ENCODE measurements at places on chromosomes 4 and X.
A peak's percentile ranks its signal among the peaks of the same experiment; 100 is the strongest.

DNA sequence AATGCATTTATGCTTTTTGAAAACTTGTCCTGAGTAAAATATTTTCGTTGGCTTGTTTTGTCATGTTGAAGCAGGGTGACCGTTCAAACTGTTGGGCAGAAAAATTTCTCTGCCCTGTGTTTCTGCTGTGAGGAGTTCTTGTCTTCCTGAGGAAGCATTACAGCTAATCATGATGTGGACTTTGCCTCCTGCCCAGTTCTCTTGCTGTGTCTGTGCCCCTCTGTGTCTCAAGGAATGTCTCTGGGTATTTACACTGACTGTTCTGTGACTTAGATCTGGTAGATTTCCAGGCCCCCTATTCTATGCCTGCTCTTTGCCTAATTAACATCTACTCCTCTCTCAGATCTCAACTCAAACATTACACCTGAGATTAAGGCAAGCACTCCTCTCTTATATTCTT is 30.4 kb upstream of the RPL34 start:
- DNase-seq, result no peak

DNA sequence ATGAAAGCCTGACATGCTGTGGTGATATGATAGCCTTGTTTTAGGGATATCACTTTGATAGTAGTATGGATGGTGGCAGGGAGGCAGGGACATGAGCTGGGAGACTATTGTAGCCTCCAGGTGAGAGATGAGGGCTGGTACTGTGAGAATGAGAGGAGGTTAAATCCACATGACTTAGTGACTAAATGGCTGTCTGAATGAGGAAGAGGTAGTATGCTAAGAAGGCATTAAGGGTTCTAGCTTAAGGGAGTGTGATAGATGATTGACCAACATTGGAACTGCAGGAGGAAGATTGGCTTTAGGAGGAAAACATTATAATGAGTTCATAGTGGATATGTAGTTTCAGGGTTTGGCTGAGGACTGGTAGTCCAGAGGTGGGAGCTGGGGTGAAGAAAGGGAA is 195.0 kb upstream of the ANK2 start:
- DNase-seq, result no peak

DNA sequence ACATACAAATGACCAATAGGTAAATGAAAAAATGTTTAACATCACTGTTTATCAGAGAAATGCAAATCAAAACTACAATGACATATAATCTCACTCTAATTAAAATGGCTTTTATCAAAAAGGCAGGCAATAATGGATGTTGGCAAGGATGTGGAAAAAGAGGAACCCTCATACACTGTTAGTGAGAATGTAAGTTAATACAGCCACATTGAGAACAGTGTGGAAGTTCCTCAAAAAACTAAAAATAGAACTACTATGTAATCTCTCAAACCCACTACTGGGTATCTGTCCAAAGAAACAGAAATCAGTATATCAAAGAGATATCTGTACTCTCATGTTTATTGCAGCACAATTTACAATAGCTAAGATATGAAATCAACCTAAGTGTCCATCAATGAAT is 165.9 kb upstream of the HHIP start:
- DNase-seq, result no peak

- DNase-seq, result no peak
Observed at GRCh38 chrX:17567187-17567586, 170.1 kb upstream of the SCML1 start.

- peak; percentile 44 for DNase-seq
Observed at GRCh38 chr4:24013668-24014422, 124.0 kb upstream of the PPARGC1A start.

DNA sequence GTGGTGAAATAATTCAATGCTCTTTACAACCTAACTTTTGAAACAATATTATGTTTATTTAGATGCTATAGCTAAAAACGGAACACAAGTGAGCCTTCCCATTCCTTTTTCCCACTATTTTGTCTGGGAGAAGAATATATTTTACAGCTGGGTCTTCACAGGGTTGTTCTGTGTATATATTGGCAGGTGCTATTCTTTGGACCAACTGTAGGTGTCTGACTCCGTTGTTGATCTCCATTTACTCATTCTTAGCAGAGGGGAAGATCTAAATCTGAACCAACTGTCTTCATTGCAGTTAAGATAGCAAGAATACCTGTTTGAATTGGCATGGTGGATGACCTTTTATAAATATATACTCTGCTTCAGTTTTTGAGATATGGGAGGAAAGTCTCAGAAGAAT is 257.4 kb downstream of the CFAP299 start:
- DNase-seq, result no peak

GRCh38 chr4:172989984-172990820 is 178.4 kb upstream of the GALNT7 start:
- DNase-seq, result no peak

DNA sequence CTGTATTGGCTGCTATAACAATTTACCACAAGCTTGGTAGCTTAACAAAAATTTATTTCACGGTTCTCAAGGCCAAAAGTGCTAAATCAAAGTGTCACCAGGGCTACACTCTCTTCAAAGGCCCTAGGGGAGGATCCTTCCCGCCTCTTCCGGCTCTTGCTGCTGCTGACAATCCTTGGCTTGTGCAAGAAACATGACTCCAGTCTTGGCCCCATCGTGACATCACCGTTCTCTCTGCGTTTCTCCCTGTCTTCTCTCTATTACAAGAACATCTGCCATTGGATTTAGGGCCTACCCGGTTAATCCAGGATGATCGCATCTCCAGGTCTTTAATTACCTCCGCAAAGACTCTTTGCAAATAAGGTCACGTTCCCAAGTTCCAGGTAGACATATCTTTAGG is 10.4 kb upstream of the CLCN4 start:
- DNase-seq, result no peak

GRCh38 chr4:170025523-170026252 is 507 bp downstream of the MFAP3L start:
- DNase-seq, result peak; percentile 73

- DNase-seq, result no peak
Observed at GRCh38 chr4:128663325-128663724, 146.2 kb upstream of the JADE1 start.

- no peak for DNase-seq
Observed at GRCh38 chr4:162661913-162662312, 498.1 kb upstream of the FSTL5 start.

DNA sequence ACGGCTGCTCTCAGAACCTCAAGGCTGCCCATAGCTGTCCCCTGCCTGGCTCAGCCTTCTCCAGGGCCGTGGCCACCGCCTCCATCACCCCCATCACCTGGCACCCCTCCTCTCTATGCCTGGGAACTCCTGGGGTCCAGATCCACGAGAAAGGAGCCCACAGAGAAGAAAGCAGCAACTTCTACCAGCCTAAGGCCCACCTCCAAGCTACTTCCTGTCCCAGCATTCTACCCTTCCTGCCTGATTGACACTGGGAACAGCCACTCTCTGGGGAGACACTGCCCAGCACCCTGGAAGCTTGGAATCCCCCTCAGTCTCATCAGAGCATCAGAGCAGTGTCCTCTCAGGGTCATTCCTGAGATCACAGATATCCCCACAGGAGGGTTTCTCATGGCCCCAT is 36.9 kb upstream of the PROM1 start:
- no peak for DNase-seq

- no peak for DNase-seq
Observed at GRCh38 chrX:150094375-150094774, 156.1 kb upstream of the EOLA2 start.

- peak; percentile 23 for DNase-seq
Observed at GRCh38 chr4:153322791-153323190, 21.7 kb upstream of the MND1 start.

- no peak for DNase-seq
Observed at GRCh38 chr4:132384709-132385108, 764.4 kb upstream of the PCDH10 start.

- DNase-seq, result no peak
Observed at GRCh38 chrX:13001961-13002671, 27.2 kb downstream of the TMSB4X start.

DNA sequence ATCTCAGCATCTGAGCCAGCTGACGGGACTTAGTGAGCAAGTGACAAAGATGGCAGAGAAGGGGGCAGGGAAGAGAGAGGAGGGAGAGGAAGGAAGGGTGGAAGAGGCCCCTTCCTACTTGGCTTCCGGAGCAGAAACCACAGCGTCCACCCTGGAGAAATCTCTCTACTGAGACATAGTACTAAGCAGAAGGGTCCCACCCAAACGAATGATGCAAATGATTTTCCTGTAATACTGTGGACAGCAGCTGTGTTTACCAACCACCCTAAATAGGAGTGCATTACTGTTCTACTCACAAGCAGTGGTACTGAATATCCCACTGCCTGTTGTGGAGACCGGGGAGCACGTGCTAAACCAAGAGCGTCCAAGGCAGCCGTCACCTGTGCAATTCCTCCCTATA is 29.4 kb downstream of the DTHD1 start:
- peak; percentile 50 for DNase-seq

DNA sequence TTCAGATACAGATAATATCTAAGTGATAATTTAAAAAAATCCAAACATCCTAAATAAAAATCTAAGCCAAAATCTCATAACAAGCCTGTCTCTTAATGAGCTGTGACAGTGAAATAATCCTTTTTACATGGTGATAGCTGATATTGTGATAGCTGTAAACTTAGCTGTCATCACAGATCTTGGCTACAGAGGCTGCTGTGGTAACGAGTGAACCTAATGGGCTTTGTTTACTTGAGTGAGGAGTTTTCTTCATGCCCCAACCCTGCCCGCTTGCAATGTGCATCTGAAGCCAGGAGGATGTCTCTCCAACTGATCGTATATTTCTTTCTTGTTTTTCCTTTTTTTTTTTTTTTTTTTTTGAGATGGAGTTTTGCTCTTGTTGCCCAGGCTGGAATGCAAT is 41.5 kb upstream of the YTHDC1 start:
- no peak for DNase-seq

GRCh38 chr4:85697854-85698253 is 222.9 kb downstream of the ARHGAP24 start:
- DNase-seq, result no peak

- DNase-seq, result no peak
Observed at GRCh38 chr4:126799416-126799815, 833.3 kb upstream of the INTU start.

- no peak for DNase-seq
Observed at GRCh38 chr4:29708473-29708872, 1011.7 kb upstream of the PCDH7 start.

DNA sequence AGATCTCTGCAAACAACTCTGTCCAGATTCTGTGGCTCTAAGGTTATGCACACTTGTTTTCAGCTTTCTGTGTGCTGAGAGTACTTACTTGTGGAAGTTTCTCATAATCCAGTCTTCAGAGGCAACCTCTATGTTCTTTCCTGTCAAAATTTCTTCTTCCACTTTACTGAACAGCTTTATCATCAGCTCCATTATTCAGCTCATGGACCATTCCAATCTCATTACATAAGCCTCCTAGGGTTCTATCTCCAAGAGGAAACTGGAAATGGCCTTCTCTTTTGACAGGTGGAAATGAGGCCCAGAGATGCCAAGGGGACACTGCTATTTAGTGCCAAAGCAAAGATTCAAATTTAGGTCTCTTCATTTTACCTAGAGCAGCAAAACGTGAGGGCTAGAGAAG is 61.3 kb downstream of the CHRDL1 start:
- no peak for DNase-seq

GRCh38 chr4:7678318-7678852 is 243.7 kb upstream of the PSAPL1 start:
- DNase-seq, result no peak

DNA sequence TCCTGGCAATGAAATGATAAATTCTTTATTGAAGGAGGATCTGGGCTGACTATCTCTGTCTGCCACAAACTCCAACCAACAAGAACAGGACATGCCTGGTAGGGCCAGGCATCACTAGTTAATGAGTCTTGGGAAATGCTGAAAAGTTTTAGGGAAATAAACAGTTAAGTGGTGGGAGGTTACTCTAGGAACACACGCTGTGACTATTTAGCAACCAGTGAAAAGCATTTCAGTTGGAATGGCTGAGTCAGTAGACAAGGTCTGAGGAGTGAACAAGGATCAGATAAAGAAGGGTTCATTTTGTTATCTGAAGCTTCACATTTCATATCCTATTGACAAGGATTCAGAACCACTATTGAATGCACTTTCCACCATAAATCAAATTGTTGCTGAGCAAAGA is 394.9 kb upstream of the BOD1L1 start:
- no peak for DNase-seq

DNA sequence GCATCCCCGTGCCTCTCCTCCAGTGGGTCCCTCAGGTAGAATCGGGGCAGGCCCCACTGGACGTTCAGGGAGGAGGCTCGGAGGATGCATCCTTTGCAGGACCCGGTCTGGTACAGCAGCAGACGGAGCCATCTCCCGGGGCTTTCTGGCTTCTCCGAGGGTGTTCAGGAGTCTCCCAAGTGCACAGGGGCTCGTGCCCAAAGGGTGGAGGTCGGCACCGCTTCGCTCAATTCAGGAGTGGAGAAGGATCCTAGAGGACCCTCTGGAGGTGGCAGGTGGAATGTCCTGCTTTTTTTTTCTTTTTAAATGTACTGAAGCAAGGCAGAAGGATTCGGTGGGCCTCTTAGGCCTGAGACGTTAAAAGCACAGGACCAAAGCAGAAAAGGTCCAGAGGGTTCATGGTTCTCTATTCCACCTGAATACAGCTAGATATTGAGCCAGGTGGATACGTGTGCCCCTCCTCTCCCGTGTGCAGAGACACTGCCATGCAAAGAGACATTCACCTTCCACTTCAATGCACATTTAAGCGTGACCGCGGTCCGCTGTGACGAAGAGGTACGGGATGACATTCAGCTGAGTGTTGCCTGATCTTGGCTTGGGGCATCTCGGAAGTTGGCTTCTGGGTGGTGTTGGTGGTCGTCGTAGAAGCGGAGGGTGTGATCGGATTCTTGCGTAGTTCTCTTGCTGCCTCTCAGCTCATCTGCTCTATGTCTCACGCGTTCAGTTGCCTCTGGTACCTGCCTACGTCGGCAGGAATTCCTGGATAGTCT is 281.2 kb upstream of the AGTR2 start:
- DNase-seq, result no peak

DNA sequence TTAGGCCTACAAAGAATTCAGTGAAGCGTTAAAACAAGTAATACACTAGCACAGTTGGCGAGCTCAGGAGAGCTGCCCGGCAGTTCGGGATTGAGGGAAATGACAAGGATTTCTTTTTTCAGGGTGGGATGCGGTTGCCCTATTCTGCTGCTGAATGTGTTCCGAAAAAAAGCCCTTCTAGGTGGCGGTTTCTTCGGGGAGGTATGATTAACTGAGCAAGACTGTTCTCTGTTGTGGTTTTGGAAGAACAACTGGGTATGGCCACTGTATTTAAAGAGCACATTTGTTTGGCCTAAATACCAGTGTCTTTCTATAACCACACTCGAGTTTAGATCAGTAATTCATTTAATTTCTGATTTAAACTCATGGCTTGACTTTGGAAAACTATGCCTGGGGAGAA is 459.7 kb upstream of the FAT1 start:
- DNase-seq, result no peak
